ENCODE measurements at places on chromosomes 7 and 10. TPM values are rescaled to one million over a fixed set of nuclear protein-coding genes. Genes with fewer than 3 reads are reported as not detected.

The NCF1 gene
- 10.0 TPM for total RNA-seq

- H3K36me3 ChIP-seq: no peaks in the 10 kb centered on the region
- no peaks in the 10 kb centered on the region for H3K4me1 ChIP-seq
- H3K4me3 ChIP-seq: no peak overlapping the region
- H3K27me3 ChIP-seq: no peaks in the 10 kb centered on the region
- DNase-seq: no peak
Measured at GRCh38 chr7:34991938-34992840, 45.1 kb downstream of the DPY19L1 start.

GRCh38 chr10:74991435-74991834 is 120.0 kb upstream of the SAMD8 start:
- H3K27me3 ChIP-seq: no peaks in the 10 kb centered on the region
- DNase-seq: no peak
- no peak overlapping the region for H3K27ac ChIP-seq
- peaks cover 22% of the 10 kb centered on the region for H3K4me1 ChIP-seq
- H3K4me3 ChIP-seq: no peak overlapping the region

DNA sequence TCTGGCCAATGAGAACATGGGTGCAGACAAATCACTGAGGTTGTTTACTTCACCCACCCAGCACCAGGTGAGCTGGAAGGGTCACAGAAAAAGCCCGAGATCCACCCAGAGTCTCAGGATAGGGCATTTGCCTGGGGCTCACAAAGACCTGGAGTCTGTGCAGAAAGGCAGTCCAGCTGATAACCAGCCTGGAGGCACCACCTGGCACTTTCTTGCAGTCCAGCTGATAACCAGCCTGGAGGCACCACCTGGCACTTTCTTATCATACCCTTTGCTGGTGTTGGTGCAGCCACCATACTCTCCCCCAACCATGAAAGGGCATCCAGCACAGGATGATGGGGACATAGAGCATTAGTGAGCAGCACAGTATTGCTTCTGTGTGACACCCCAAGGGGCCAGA is 104.1 kb downstream of the PPP1R3C start:
- H3K36me3 ChIP-seq: no peaks in the 10 kb centered on the region
- DNase-seq: no peak
- H3K27me3 ChIP-seq: no peaks in the 10 kb centered on the region
- H3K27ac ChIP-seq: no peak overlapping the region
- H3K4me1 ChIP-seq: peaks cover 4% of the 10 kb centered on the region
- no peak overlapping the region for H3K4me3 ChIP-seq

DNA sequence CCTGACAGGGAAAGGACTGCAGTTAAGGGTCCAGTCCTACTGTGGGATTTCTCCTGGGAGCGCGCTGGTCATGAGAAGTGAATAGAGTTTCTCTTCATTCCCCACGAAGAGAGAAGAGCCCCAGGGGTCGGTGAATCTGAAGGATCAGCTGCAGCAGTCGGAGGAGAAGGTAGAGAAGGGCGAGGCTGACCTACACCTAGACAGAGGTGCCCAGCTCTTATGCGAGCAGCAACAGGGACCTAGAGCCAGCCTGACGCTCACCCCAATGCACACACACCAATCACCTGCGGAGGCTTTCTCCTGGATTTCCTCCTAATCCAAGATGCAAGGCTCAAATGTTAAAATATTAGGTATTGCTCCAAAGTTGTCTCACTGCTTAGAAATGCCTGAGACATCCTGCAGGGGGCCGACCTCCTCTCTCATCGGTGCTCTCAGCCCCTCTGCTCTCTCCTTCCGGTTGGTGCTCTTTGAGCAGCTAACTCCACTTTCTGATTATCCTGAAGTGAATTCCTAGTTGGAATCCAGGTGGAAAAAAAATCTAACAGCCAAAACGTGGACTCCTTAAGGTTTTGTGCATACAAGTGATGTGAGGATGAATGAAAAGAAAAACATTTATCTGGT is 176.4 kb downstream of the AHR start:
- no peaks in the 10 kb centered on the region for H3K36me3 ChIP-seq
- no peak overlapping the region for H3K27ac ChIP-seq
- H3K4me1 ChIP-seq: no peaks in the 10 kb centered on the region
- DNase-seq: no peak

Measured in esophagus muscularis mucosa (tissue), 4 donors.